Stimulated activated naive CD4-positive, alpha-beta T cell treated with Interleukin-2 at 50 U/mL for 16 hours (primary cell): ENCODE measurements at places on chromosomes 5 and 9.
A peak's percentile ranks its signal among the peaks of the same experiment; 100 is the strongest.

DNA sequence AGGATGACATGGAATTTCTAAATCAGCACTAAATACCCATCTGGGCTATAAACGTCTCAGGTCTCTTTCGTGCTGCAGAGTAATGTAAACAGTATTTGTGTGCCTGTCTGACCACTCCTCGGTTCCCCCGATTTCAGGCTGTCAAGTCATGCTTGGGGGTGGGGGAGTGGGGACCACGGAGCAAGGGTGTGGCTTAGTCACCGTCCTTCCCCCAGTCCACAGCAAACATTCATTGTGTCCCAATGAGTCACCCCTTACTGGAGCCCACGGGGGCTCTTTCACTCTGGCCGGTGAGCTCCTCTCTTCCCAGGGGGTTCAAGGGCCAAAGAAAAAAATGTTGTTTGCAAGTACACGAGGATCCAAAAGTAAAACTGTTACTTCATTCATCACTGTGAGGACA lies 72.4 kb upstream of the ICE1 start:
- DNase-seq, result no peak

- DNase-seq, result no peak
Measured at GRCh38 chr5:52148679-52149078, 639.0 kb upstream of the ITGA1 start.

GRCh38 chr9:3464033-3464638 lies 61.7 kb downstream of the RFX3 start:
- no peak for DNase-seq

GRCh38 chr5:107104040-107104995 lies 566.4 kb downstream of the EFNA5 start:
- no peak for DNase-seq

DNA sequence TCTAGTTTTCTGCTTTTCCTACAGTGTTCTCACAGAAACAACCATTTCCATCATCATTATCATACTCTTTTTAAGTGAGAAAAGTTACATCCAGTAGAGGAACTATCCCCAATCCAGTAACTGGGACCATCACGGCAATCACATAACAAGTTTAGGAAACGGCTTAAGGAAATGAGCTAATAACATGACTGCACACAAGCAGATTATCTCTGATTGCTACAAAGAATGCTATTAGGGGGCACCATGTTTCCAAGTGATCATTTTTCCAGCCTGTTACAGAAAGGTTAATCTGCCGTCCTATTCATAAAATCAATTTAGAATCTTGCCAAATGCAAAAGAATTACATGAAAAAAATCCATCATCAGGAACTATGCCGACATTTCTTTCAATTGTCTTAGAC lies 94.6 kb downstream of the EFNA5 start:
- DNase-seq, result no peak

DNA sequence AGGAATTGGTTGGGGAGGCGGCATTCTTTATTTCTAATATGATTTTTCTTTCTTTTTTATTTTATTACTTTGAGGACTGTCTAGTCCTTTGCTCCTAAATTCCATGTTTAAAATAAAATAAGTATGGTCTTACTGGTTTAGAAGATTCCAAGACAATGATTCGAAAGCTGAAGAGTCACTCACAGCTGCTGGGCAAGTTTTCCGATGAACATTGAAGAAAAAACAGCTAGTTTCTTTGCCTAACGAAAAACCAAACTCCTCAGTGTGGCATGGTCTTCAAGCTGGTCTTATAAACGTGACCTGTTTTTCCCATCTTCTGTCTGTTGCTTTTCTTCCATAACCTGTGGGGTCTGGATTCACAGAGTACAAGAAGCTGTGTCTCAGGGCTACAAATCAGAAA lies 25.1 kb downstream of the ZNF474 start:
- DNase-seq, result no peak

DNA sequence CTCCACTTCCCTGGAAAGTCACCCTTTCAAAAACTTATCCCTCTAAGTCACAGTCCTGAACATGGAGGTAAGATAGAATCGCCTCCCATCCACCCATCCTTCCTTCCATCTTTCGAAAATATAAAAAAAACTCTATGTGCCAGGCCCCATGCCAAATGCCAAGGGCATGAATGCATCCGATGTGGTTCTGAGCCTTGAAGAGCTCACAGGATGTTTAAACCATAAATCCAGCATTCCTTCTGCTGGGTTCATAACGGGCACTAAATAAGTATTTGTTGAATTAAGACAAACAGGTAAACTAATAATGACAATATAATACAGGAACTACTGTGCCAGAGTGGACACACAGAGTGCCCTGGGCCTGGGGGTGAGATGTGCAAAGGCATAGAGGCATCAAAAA lies 147.3 kb downstream of the TTLL11 start:
- no peak for DNase-seq

DNA sequence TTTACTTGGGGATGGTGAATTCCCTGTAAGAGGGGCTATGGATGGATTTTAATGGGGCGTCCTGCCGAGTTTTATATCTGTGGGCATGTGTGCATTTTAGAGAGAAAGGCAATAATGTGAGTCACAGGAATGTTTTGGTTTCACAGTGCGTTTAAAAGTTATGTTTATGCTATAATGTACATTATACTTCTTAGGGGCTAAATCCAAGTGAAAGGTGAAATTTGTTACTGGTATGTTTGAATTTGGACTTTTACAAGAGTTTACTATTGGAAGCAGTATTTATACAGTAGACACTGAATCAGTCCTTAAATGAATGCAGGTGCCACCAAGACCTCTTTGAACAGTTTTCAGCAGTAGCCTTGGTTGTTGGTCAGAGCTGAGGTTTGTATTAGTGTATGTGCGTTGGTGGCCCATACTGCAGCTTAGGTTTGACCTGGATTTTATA lies 5.6 kb downstream of the JMY start:
- no peak for DNase-seq

- no peak for DNase-seq
Measured at GRCh38 chr5:160266752-160267345, 37.5 kb downstream of the FABP6 start.

DNA sequence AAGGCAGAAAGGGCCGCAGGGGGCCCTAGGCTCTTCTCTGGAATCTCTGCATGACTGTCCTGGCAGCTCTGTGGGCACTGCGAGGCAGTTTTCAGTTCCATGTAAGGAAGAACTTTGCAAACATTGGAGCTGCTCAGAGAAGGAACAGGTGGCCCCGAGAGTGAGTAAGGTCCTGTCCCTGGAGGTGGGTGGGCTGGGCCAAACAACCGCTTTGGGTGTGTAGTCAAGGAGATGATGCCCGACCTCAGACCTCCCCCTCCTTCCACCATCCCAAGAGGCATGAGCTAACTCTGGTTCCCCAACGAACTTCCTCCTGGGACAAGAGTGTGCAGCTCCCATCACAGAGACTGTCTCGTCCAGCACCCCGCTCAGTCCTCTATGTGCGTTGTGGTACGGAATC lies 20.5 kb downstream of the CSF1R start:
- no peak for DNase-seq

DNA sequence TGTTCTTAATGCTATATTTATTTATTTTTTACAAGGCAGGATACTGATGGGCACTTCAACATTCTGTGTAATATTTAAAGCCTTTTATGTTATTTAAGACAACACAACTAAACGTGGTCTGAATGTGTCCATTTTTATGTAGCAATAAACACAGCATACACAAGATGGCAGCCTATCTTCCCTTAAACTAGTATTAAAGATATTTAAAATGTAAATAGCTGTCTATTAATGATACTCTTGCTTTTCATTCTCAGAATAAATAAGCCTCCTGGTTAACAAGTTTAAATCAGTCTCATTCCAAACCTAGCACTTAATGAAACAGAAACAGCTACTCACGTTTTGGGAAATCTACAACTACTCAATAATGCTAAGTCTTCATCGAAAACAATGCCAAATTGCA lies 315.7 kb downstream of the MCTP1 start:
- no peak for DNase-seq

- DNase-seq, result no peak
Measured at GRCh38 chr5:15529821-15530220, 29.8 kb downstream of the FBXL7 start.

GRCh38 chr9:115775659-115776058 lies 377.9 kb upstream of the PAPPA start:
- no peak for DNase-seq

GRCh38 chr5:151703227-151703626 lies 16.5 kb upstream of the SPARC start:
- no peak for DNase-seq

DNA sequence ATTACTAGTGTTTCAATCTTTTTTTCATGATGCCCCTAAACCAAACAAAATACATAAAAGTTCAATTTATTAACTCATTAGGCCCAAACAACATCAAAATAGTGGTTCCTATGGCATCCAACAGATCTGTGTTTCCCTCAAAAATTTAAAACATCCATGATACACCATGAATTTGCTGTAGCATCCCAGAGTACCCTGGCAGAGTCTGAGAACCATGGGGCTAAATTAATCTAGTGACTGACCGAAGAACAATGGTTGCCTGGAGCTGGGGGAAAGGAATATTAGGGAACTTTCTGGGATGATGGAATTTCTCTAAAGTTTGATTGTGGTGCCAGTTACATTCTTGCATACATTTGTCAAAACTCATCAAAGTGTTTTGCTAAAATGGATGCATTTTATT lies 79.5 kb upstream of the TRIO start:
- no peak for DNase-seq

- no peak for DNase-seq
Measured at GRCh38 chr5:5017827-5018577, 122.1 kb upstream of the ADAMTS16 start.

- DNase-seq, result no peak
Measured at GRCh38 chr5:33808699-33809098, 83.1 kb downstream of the ADAMTS12 start.

DNA sequence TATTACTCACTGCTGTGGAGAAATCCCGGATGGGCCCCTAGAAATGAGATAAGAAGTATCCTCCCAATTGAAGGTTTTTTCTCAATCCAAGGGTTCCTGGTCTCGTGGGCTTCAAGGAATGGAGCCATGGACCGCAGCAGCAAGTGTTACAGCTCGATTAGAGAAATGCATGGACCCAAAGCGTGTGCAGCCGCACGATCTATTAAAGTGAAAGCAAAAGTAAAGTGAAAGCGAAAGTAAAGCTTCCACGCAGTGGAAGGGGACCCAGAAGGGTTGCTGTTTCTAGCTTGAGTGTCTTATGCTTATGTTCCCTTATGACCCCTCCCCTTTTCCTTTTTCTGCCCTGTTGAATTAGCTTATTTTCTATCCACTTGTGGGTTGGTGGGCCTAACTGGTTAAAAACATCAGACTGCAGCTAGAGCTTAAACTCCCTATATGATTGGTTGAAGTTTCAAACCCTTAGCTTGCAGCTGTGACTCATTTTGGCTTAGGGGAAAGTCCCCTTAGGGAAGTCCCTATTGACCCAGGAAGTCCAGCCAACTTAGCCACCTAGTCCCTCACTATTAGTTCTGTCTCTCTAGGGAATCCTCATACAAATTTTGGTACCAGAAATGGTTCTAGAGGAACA lies 1111.8 kb downstream of the TAF11L14 start:
- peak; percentile 6 for DNase-seq

- no peak for DNase-seq
Measured at GRCh38 chr5:64861281-64861680, 92.6 kb downstream of the CWC27 start.
